AG10803 (cell line): ENCODE measurements at places on chromosomes 16 and 17.

DNA sequence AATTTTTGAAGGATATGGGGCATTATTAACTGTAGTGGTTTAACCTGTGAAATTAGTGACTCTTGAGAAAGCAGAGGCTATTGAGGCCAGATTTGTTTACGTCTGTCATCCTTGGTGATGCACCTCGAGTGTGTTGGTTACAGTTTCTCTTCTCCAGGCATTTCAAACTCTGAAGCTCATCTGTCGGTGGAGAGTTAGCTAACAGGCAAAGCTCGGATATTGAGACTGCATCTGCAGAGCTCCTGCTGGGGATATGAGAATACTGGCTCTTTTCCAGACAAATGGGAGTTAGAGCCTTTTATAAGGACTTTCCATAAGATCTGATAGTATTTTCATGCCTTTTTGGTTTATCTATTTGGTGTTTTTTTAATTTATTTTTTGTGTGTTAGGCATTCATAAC lies 6.7 kb downstream of the CLEC16A start:
- DNase-seq = peak; percentile 59

DNA sequence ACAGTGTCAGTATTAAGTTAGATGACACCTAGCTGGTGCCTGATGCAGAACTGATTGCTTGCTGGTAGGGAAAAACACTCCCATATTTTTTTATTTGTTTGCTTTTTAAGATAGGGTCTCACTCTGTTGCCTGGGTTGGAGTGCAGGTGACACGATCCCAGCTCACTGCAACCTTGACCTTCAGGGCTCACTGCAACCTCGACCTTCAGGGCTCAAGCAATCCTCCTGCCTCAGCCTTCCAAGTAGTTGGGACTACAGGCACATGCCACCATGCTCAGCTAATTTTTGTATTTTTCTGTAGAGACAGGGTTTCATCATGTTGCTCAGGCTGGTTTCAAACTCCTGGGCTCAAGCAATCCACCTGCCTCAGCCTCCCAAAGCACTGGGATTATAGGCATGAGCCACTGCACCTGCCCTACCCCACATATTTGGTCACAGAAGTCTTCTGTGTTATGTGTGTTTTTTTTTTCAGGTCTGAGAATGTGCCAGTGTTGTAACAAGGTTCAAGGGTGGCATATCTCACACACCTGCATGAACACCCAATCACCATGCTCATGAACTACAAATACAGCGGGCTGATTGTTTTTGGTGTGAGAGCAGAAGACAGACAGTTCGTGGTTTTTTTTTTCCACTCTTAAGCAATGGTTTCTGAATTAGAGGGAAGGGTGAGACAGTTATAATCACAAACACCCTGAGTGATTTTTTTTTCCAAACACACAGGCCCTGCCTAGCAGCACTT lies 22.8 kb downstream of the SPAG9 start:
- no peak for DNase-seq

DNA sequence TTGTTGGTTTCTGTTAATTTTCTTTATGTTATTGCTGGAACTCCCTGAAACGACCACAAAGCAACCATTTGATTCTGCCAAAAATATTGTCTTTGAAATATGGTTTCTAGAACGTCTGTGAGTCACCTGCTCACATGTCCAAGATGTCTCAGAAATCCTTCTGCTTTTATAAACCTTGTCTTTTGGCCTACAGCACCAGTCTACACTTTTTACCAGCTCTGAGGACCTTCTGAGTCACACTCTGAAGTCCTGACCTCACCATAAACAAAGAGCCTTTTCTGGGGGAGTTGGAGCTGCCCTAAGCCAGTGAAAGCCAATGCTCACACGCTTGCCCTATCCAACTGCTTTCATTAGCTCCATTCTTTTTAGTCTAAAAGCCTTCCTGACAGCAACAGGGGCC lies 55.5 kb downstream of the GRIN2A start:
- peak; percentile 49 for DNase-seq

GRCh38 chr16:66605979-66606751 lies 1.7 kb downstream of the CMTM3 start:
- DNase-seq = no peak

DNA sequence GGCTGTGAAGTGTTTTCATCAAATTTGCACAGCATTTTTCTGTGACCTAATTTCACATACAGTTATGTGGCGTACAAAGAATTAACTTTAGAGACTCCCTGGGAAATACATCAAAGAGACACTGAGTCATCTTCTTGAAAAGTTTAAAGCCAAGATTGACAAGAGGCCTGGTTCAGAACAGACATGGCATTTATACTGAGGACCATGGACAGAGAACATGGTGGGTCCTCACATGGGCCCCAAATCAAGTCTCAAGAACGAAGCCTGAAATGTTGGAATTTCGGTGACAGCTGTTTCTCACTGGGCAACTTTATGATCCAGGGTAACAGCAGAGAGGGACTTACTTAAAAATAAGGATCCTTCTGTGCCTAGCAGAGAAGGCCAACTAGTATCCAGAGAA lies 311.5 kb upstream of the KCNJ16 start:
- peak; percentile 32 for DNase-seq

- no peak for DNase-seq
These were observed 35.6 kb downstream of the NLRC3 start for GRCh38 chr16:3541527-3542155.

DNA sequence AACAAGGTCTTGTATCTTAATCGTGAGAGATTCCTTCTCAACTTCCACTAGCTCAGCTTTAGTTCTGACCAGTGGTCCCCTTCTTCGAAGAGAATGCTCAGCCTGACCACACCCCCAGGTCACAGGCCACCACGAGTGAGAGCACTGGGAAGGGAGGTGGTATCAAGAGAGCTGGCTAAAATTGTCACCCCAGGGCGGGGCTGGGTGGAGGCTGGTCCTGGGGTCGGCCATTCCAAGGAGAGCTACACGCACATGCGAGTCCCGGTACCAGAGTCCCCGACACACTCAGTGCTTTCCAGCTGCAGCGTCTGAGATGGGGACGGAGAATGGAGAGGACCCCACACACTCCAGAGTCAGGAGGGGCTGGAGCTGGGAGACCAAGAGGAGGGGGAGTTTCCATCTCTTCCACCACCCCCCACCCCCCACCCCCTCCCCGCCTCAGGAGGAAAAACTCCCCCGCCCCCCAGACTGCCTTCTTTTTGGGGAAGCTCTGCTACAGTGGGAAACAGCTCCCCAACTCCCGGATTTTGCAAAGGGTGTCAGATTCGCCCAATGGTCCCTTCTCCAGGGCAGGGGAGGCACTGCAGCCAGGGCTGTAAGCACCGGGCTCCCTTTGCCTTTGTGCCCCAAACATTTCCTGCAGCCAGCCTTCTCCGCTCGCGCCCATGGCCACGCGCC lies 1.6 kb downstream of the C1QL1 start:
- no peak for DNase-seq

GRCh38 chr16:83713597-83713996 lies 94.2 kb upstream of the HSBP1 start:
- no peak for DNase-seq

DNA sequence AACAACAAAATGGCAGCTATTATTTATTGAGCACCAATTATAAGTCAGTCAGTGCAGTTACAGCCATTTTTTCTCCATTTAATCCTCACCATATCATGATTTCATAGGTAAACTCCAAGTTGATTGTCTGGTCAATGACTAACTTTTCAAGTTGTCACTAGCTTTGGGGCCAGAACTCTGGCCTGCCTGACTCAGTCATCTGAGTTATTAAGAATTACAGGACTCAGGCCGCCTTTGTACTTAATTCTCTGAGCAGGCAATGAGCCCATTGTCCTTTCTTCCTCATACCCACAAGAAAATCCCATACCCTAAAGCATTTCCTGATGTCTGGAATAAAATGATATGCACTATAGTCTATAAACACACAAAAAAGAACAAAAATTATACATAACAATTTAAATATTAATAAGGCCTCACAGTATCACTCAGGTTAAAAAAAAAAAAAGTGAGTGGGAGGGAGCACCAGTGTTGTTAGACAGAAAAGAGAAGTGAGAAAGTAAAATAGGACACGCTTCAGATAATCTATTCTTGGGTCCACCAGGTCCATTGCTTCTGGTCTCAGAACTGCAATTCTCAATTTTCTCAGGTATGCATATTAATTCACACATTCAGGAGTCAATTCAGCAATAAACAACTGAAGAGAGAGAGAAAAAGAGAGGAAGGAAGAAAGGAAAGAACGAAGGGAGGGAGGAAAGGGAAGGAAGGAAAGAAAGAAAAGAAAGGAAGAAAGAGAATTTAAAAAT lies 70.2 kb downstream of the SPAG9 start:
- DNase-seq = no peak

DNA sequence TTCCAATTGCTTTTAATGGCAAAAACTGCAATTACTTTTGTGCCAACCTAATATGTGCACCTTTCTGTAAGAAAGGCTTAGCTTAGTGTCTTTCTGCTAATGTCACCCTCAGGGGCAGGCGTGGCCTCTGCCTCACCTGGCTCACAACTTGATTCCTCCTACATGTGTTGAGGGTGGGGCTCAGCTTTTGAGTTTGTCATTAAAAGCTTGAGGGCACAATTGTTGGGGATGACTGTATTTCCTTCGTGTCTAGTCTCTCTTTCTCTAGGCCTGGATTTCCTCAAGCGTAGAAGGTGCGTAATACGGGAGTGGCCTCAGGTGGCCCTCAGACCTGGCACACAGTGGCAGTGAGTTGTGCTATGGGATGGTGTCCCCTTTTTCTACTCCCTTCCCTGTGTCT lies 94.4 kb downstream of the CLEC16A start:
- DNase-seq = no peak

- no peak for DNase-seq
These were observed 18.5 kb downstream of the GAA start for GRCh38 chr17:80119839-80120238.

GRCh38 chr16:14187517-14188338 lies 116.6 kb downstream of the MRTFB start:
- DNase-seq = no peak

GRCh38 chr16:55822280-55822810 lies 10.6 kb downstream of the CES1 start:
- DNase-seq = no peak

- DNase-seq = no peak
These were observed 30.9 kb downstream of the SOCS1 start for GRCh38 chr16:11224894-11225676.
